H54 (cell line): ENCODE measurements at places on chromosomes 6 and 20.

DNA sequence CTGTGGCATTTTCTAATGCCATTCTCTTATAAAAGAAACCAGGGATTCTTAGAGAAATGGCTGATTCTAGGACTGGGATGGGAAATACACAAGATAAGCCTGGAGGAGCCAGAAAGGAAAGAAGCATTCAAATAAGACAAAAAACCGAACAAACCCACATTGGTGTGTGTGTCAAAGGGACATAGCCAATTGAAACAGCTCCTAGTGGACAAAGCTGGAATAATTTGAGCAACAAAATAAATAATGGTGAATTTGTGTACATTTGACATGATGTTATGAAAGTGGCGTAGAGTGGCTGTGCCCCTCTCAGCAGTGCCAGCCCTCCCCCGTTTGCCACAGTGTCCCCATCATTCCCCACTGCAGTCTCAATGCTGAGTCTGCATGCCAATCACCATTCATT lies 55.5 kb downstream of the B3GAT2 start:
- DNase-seq = no peak

DNA sequence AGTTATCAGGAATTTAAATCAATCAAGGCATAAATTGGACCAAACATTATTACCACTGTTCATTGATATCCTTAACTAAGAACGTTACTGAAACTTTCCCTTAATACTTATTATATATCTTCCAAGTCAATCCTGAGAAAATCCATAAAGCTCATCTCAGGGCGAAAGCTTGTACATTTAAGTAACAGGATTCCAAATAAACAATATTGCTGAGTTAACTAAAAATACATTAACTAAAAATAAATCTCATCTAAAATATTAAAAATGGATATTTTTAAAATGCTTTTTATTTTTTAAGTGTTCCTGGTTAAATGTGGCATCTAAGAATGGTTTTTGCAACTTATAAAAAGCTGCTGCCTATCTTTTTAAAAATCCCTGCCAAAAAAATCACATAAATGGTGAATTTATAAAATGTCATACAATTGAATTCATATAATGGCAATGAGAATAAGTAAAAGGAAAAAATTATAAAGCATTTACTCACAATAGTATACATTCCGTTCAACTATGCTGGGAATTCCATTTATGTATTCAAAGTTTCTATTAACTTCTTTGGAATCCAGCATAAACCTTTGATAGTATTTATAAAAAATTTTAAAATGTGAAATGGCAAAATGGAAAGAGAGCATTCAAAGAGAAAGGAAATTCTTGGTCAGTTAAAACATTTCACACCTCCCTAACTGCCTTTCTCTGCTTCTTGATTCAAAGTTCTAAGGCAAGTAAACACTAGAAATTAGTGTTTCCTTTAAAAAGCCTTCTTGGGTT lies 20.8 kb upstream of the GMDS start:
- no peak for DNase-seq

GRCh38 chr20:46746956-46747526 lies 37.6 kb downstream of the SLC2A10 start:
- no peak for DNase-seq

DNA sequence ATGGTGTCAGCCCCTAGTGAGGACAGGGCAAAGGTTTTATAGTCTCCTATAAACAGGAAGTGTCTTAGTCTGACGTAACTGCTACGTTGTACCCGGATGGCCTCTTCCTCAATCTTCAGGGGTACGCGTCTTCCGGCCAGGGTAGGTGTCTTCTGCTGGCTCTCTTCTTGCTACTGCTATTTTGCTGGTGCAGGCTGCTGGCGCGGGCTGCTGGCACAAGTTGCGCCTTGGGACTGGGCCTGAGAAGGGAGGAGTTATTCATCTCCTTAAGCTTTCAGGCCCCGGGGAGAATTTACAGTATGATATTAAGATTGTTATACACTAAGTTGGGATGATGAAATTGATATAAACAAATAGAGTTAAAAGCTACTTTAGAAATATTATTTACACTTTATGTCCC lies 74.4 kb downstream of the HDGFL1 start:
- no peak for DNase-seq

- no peak for DNase-seq
Observed at GRCh38 chr20:6863798-6864201, 96.3 kb downstream of the BMP2 start.

- DNase-seq = no peak
Observed at GRCh38 chr6:147381712-147382111, 126.8 kb upstream of the SAMD5 start.

DNA sequence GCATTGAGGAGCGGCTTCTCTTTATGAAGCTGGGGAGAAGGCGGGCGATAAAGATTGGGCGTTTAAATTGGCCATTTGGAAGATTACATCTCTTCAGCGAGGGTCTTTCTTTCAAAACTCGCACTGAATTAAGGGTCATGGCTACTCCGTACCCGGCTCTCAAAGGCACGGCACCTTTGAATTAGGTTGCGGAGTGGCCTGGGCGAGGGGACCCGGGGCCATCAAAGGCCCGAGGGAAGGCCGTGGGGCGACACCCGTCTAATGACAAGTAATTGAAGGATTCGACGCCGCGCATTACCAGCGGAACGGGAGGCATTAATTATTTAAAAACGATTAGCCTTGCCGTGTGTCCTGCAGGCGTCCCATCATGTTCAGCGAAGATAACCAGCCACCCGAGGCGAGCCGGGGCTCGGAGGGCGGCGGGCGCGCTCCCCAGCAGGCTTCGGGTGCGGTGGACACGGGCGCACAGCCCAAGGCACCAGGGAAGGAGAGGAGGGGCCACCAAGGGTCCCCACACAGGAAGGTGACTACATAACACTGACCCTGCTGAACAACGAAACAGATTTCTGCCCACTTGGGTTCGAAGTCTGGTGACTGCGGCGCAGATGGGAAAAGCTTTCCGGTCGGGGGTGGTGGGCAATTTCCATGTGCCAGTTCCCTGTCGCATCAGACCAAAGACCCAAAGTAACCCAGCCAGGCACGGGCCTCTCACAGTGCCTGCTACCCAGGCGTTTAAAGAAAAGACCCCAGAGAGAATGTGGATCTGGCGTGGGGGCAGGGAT lies 7.4 kb downstream of the FOXA2 start:
- no peak for DNase-seq

DNA sequence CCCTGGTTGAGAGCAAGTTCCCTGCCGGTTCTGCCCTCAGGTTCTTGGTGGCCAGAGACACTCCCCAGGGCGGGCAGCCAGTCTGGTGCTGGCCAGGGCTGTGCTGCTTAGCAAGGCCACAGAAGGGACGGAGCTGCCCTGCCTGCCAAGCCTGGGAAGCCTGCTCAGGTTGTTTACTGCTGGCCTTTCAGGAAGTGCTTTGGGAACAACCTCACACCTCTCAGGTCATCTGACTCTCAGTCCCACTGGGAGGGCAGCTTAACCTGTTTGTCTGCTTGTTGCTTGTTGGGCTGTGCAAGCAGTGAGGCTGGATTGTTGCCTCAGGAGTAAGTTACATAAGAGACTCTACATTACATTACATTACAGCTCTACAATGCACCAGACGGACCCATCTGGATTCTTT lies 75.8 kb upstream of the AFDN start:
- no peak for DNase-seq

GRCh38 chr20:38304845-38305447 lies 990 bp downstream of the BPI start:
- DNase-seq = peak; percentile 50

DNA sequence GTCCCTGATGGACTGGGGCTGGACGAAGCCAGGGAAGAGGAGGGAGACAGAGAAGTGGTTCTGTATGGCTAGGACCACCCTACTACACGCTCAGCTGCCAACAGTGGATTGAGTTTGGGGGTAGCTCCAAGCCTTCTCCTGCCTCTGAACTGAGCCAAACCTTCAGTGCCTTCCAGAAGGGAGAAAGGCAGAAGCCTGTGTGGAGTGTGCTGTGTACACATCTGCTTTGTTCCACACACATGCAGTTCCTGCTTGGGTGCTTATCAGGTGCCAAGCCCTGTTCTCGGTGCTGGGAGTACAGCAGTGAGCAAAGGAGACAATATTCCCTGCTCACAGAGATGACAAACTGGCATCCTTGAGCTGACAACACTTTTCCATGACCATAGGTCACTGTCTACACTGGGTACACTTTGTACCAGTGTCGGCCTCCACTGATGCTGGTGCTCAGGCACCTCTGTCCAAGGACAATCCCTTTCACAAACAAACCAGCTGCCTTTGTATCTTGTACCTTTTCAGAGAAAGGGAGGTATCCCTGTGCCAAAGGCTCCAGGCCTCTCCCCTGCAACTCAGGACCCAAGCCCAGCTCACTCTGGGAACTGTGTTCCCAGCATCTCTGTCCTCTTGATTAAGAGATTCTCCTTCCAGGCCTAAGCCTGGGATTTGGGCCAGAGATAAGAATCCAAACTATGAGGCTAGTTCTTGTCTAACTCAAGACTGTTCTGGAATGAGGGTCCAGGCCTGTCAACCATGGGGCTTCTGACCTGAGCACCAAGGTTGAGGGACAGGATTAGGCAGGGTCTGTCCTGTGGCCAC lies 11.3 kb upstream of the RBCK1 start:
- DNase-seq = no peak

DNA sequence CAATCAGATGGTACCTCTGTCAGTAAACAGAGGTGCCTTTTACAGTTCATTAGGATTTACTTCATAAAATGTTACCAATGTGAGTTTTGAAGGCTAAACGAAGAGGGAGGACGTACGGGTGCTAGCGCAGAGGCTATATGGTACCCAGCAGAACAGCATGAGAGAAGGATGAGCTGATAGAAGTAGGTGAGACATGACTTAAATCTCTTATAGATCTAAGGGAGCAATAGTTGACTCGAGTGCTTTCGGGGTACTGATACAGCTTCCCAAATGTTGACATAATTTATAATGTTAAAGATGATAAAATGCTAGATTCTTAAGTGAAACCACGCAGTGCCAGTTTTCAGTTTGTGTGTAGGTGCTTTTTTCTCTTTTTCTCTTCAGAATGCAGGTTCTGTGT lies 72.6 kb downstream of the HIVEP1 start:
- no peak for DNase-seq

GRCh38 chr6:122621638-122622037 lies 11.4 kb downstream of the PKIB start:
- no peak for DNase-seq

GRCh38 chr20:57481281-57481711 lies 43.6 kb downstream of the CTCFL start:
- DNase-seq = no peak

DNA sequence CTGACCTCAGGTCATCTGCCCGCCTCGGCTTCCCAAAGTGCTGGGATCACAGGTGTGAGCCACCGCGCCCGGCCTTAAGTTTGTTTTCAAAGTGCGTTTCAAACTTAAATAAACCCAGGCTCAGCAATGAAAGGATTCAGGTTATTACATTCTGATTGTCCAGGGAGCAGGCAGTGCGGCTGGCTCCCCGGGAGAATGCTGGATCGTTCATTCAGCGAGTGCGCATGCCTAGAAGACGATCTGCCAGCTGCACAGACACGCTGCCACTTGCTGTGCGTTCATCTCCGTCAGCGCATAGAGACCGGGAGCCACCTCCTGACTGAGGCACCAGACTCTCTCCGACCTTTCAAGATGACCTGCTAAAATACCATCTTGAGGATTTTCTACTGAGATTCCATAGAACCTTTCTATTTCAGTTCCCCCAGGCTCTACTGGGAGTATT lies 163.9 kb upstream of the ZNF217 start:
- DNase-seq = no peak

- no peak for DNase-seq
Observed at GRCh38 chr6:64777941-64778785, 928.9 kb downstream of the EYS start.

- no peak for DNase-seq
Observed at GRCh38 chr6:90993770-90994169, 406.9 kb upstream of the MAP3K7 start.

DNA sequence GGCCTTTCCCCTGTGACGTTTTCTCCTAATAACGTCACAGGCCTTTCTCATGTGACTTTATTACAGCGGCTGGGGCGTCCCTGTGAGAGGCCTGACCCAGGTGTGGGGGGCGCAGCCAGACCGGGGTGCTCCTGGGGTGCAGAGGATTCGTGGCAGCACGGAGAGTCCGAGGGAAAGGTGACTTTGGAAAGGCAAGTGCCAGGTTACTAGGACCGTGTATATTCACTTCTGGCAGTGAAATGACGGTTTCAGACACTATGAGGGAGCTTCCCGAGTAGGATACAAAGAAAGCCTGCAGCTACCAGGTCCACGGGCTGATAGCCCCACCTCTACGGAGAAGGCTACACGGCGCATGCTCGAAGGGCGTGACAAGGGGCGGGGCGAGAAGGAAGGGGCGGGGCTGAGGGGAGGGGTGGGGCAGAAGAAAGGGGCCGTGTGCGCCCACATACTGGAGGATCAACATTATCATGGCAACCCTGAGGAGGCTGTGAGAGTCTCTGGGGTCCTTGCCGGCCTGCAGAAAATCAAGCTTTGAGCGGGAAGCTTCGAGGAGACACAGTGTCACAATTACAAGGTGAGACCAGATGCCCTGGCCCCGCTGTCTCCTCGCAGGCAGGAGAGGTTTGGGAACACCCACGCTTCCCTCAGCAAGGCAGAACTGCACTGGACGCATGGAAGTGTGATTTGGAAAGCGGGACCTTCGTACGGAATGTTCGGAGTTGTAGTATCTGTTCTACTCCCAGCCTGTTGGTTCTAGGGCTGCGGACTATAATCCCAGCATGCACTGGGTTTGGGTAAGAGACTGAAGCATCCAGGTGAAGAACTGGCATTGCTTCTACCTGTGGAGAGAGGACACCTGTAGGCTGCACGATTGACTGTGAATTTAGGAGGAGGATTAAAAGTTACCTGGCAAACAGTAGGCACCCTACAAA lies 54.4 kb upstream of the ZNF337 start:
- no peak for DNase-seq
